ENCODE measurements at places on chromosomes 4 and X.
A peak's percentile ranks its signal among the peaks of the same experiment; 100 is the strongest.

- ATAC-seq: peak; percentile 89
Observed at GRCh38 chr4:185115827-185116232, 27.2 kb upstream of the SLC25A4 start.

- no peak for ATAC-seq
Observed at GRCh38 chrX:18173494-18174180, 47.0 kb downstream of the BEND2 start.

DNA sequence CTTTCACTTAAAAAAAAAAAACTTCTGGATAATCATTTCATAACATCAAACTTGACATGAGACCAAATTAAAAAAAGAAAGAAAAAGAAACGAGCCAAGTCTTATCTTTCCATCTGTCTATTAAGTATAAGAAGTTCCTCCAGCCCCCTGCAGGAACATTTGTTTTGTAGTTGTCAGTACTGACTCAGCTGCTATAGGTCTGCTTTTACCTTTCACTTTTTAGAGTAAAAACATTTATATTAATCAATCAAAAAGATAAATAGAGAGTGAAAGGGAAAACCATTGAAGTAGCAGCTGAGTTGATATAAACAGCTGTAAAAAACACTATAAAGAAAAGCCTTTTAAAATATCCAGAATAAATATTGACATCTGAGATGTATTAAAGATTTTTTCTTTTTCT is 46.1 kb downstream of the CCDC158 start:
- ATAC-seq: peak; percentile 71

DNA sequence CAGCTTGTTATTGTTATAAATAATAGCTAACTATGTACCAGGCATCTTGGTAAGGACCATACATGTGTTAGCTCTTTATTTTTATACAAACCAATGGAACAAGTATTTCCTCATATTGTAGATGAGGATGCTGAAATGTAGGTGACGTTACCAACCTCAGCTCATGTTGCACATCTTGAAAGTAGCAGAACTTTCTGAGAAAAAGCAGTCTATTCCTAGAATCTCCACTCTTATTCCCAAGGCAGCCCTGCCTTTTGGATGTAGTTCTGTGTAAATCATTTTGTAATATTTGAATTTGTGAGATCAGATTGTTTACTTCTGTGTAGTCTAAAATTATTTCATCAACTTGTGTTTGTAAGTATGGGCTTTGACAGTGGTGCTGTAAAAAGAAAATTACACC is 5.3 kb downstream of the FHDC1 start:
- no peak for ATAC-seq

GRCh38 chr4:64430933-64431332 is 21.7 kb upstream of the TECRL start:
- ATAC-seq: no peak

DNA sequence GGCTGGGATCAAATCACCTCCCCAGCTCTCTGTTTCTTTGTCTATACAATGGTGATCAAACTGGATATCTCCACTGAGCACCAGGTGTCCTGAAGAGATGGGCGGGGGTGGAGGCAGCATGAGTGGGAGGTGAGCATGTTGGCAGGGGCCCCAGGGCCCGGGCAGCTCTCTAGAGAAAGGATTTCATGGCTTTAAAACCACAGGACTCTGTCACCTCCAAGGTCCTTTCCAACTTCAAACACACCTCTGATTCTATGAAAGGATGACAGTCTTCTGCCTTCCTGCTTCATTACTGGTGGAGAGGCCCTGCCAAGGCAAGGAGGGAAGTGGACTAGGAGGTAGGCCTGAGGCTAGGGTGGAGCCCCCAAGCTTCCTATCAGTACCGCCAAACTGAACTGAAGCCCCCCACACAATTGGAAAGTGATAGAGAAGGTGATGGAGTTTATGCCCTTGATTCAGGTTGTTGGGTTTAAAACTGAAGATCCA is 38.6 kb downstream of the TRIM2 start:
- no peak for ATAC-seq

GRCh38 chr4:15260758-15261157 is 167.1 kb upstream of the C1QTNF7 start:
- no peak for ATAC-seq

DNA sequence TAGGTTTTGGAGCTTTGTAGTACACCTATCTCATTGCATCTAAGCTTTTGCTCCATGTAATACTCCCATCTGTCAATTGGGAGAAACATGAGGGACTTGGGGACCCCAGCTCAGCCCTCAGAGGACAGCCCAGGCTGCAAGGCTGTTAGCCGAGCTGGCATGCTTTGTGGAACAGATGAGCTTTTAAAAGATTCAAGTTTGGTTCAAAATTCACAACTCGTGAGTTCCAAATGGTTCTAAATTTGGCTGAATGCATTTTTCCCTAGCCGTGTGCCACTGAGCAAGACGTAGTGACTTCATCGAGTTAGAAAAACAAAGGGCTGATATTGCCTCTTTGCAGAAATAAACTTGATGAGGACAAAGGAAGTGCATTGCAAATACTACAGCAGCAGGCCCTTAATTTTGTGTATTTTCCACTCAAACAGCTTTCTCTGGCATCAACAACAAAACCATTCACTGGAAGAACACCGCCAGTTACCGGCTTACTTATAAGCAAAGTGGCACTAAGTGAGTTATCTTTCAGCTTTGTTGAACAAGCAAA is 165.0 kb upstream of the HS3ST1 start:
- ATAC-seq: no peak

- no peak for ATAC-seq
Observed at GRCh38 chrX:2584251-2585157, 83.7 kb upstream of the DHRSX start.

Measured in SK-N-SH treated with all-trans-retinoic acid at 6 μM for 48 hours (cell line).